ELF-1 (cell line): ENCODE measurements at places on chromosomes 1 and 21.

- DNase-seq: no peak
Observed at GRCh38 chr1:109759513-109760334, 4.0 kb downstream of the EPS8L3 start.

DNA sequence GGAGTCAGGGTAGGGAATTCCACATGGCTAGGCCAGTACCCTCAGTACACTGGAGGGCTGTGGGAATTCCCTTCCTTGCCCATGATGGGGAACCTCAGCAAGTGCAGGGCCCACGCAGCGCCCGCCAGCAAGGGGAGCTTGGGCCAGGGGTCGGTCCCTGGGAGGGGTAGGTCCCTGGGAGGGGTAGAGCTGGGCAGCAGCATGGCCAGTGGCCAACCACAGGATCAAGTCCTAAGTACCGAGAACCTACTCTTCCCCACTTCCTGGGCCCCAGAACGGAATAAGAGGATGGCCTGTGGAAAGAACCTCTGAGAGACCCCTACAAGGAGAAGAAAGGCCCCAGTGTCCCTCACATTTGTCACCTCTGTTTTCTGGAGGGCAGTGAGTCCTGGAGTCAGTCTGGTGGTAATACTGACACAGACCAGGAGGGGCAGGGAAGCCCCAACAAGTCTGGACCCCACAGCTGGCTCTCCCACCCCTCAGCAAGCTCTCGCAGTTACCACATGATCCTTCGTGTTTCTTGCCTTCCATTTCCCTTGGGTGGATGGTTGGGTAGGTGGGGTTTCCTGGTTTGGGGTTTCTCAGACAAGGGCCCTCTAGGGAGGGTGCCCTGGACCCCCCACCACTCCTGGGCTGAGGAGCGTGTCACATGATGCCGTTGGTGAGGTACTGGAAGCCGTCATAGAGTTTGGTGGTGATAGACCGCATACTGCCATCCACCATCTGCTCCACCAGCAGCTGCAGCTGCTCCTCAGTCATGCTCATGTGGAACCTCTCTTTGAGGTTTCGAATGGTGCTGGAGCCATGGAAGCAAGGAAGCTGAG lies 10.3 kb downstream of the ZNF687 start:
- DNase-seq: no peak

GRCh38 chr21:29378832-29379231 lies 80.1 kb downstream of the BACH1 start:
- DNase-seq: no peak

DNA sequence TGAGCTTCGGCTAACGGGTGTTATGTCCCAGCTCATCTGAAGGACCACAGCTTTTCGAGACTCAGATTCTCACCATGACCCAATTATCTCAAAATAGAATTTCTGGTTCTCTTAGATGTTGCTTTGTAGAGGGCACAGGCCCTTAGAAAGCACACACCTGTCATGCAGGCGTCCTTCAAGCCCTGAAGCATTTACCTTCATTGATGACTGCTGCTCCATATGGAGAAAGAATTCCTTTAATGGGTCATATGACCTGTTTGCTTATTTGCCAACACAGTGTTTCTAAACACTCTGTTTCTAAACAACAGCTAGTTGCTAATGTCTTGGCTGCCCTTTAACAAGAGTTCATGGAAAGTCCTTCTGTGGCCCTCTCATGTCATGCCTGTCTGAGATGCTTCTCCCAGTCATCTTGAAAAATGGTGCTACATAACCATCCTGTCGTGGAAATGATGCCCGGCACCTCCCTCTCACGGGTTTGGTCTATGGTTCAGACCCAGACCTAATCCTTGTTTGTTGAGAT lies 495.7 kb downstream of the KIF26B start:
- DNase-seq: no peak

- DNase-seq: no peak
Observed at GRCh38 chr1:217419194-217419551, 211.7 kb downstream of the GPATCH2 start.

DNA sequence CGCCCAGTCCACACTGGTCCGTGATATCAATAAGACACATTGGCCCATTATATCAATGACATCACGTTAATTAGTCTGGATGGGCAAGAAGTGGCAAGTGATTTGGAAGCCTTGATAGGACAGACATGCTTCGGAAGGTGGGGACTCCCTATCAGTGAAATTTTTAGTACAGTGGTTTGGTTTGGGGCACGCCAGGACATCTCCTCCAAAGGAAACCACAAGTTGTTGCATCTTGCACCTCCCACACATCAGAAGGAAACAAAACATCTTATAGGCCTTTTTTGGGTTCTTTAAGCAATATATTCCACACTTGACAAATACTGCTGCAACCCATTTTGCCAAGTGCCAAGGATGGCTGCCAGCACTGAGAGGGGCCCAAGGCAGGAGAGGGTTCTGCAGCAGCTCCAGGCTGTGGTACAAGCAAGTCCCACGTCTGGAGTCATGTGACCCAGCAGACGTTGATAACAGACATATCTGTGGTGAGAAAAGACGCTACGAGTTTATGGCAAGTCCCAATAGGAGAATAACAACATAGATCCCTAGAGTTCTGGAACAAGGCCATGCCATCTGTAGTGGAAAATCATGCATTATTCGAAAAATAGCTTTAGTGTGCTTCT lies 95.3 kb upstream of the DISP3 start:
- DNase-seq: no peak
